ENCODE measurements at places on chromosomes 6 and 20.
A peak's percentile ranks its signal among the peaks of the same experiment; 100 is the strongest.

GRCh38 chr6:163695414-163695864, 280.9 kb downstream of the QKI start:
- DNase-seq, result peak; percentile 27

DNA sequence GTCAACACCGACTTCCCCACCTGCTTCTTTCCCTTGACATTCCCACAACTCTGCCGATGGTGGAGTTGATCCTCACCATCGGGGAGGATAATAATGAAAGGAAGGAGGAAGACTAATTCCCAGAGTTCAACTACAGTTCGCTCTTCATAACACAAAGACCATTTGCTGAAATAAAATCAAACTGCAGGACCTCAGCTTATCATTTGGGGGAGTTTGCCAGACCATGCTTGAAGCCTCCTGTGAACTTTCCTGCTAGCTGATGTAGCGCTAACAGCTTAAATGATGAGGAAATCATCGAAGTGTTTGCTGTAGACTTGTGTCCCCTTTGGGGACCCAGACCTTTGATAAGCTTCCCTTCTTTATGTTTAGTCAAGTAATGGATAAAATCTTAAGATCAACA, 26.2 kb downstream of the PROKR2 start:
- no peak for DNase-seq

- no peak for DNase-seq
These were observed 60.8 kb downstream of the TGM2 start for GRCh38 chr20:38104285-38104684.

GRCh38 chr6:170186006-170186935, 104.6 kb downstream of the DLL1 start:
- DNase-seq, result no peak

DNA sequence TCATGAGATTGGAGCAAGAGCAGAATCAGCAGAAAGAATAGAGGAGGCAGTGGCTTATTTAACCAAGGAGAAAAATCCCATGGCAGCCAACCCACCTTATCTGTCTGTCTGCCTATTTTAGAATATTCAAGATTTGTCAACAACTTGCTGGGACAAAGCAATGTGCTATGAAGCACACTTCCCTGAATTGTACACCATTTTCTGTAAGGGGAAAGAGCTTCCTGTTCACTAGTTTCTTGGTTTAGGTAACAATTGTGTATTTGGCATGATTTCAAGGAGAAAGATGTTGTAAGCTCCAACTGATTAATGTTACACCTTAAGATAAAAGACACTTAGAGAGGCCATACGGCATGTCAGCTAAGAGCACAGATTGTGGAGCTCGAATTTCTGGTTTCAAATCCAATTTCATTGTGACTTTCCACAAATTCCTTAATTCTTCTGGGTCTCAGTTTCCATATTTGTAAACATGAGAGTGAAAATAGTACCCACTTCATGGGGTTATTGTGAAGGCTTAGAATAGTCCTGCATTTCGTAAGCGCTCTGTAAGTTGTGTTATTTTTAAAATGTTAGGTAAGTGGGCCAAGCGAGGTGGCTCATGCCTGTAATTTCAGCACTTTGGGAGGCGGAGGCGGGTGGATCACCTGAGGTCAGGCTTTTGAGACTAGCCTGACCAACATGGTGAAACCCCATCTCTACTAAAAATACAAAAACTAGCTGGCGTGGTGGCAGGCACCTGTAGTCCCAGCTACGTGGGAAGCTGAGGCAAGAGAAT, 4.8 kb upstream of the MUC22 start:
- DNase-seq, result no peak

GRCh38 chr6:153024709-153025017, 22.2 kb upstream of the MTRF1L start:
- no peak for DNase-seq

Data from suppressor macrophage treated with lipopolysaccharide for 1 hour (primary cell).